ENCODE measurements at places on chromosomes 6 and 20. TPM values are rescaled to one million over a fixed set of nuclear protein-coding genes. Genes with fewer than 3 reads are reported as not detected.

COL11A2 gene
- 2.9 TPM for polyA plus RNA-seq

GRCh38 chr20:10105046-10105445 lies 70.3 kb downstream of the ANKEF1 start:
- DNase-seq: no peak

GRCh38 chr6:32439602-32440214 lies at the start of gene HLA-DRA:
Gene HLA-DRA (plus strand): TSS chr6:32439887. CDS start chr6:32439951, 64 bp downstream.
- no peak for DNase-seq

DNA sequence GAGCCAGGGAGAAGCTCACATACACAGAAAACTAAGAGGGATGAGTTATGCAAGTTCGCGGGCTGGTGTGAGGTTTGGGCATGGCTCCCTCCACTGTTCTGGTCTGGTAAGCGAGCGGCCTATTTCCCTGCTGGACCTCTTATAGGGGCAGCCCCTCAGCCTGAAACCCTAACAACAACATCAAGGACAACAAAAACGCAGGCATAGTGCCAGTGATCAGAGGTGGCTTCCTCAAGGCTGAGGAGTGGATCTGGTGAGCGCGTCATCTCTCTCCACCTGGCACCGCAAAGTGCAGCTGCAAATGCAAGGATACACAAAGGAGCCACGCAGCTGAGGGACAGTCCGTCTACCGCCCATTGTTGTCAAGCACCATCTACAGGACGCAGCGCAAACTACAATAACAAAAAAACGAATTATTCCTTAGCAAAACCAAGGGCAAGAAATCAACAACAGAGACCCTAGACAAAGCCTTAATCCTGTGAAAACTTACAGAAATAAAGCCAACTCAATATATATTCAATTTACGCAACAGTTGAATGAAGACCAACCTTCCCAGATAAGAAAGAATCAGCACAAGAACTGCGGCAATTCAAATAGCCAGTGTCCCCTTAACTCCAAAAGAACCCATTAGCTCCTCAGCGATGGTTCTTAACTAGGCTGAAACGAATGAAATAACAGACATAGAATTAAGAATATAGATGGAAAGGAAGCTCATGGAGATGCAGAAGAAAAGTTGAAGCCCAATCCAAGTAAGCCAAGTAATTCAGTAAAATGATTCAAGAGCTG lies 9.2 kb upstream of the DEFB110 start:
- no peak for DNase-seq

DNA sequence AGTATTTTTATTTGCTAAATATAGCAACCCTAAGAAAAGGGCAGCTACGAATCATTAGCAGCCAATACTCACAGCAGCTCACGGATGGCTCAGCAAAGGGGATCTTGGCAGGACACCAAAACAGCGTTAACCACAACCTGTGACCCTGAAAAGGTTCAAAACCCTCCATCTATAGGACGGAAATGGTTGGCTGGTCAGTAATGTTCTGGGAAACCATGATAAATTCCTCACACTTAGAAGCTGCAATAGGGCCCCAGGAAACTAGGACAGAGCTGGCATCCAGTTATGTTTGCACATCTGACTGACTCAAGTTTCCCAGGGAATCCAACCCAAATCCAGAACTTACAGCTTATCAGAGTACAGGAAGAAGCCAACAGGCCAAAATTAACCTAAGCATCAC lies 30.9 kb upstream of the PTPRT start:
- no peak for DNase-seq

HLA-DRB1 gene
- polyA plus RNA-seq: 20.2 TPM

DNA sequence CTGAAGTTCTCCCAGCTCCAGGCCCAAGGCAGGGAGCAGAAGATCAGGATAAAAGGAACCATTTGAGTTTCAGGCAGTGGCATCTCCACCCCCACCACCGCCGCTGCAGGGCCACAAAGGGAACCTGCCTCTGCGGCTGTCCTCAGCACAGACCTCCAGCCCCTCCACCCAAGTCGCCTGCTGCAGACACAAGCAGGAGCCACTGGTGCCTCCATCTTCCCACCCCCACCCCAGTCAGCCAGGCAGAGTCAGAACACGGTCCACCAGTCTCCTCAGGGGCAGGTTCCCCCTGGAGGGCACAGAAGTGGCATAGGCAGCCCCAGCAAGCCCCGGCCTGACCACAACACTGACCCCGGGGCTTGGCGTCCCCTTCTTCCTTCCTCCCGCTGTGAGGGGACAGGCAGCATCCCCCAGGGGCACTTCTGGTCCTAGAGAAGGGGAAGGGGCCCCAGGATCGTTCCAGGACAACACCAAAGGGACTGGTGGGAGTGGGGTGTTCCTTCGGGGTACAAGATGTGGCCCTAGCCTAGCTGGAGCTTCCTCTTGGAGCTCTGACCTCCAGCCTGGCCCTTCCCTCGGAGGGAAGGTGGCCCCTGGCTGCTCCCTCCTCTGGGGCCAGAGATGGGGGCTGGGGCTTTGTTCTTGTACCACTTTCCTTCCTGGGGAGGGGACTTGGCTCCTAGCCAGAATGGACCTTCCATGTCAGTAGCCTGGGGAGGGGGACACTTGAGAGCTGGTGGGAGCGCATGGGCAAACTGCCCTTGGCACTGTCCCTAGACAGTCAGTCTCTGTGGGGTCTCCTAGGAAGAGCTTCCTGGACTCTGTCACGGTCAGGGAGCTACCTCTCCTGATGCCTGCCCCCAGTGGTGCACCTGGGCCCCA lies 36.0 kb downstream of the YTHDF1 start:
- DNase-seq: no peak

- DNase-seq: no peak
Observed at GRCh38 chr6:149782337-149782736, 32.8 kb downstream of the PCMT1 start.

GRCh38 chr6:49570474-49571079 lies 20.1 kb downstream of the C6orf141 start:
- no peak for DNase-seq

IL17F gene
- polyA plus RNA-seq: not detected

NELFE gene
- polyA plus RNA-seq: 43.8 TPM

ROMO1 gene
- 275 TPM for polyA plus RNA-seq

GRCh38 chr20:358891-359555 lies 12.1 kb downstream of the NRSN2 start:
- DNase-seq: no peak

- DNase-seq: no peak
Observed at GRCh38 chr20:36728986-36729385, 16.9 kb downstream of the NDRG3 start.

DNA sequence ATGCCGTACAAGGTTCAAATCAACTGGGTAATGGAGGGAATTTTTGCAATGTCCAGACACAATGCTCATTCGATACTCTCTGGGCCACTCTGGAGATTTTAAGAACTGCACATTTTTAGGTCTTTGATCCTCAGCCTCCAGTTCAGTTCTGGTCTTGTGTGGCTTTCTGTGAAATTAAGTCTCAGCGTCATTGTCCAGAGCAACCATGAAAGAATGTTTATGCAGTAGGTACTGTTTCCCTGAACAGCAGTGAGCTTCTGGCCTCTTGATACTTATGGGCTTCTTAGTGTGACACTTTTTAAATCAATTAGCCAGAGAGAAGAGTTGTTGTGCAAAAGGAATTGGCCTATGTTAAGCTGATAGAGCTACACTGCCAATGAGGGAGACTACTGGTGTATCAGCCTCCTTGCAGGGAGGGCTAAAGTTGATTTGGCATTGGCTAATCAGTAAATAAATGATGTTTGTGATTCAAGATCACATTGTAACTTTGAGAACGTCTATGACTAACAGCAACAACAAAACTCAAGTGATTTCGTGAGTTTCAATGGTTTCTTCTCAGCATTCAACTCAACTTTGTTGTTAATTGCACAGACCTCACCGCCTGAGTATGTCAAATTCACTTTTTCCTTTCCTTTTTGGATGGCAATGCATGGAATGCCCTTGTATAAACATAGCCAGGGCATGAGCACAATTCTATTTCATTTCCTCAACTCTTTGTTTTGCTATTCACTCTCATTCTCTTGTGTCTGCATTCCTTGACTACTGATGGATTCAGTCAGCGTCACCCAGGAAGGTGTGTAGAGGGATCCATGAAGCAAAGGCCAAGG lies 85.1 kb downstream of the GJA1 start:
- no peak for DNase-seq

C6orf118 gene
- 0.19 TPM for polyA plus RNA-seq

DNA sequence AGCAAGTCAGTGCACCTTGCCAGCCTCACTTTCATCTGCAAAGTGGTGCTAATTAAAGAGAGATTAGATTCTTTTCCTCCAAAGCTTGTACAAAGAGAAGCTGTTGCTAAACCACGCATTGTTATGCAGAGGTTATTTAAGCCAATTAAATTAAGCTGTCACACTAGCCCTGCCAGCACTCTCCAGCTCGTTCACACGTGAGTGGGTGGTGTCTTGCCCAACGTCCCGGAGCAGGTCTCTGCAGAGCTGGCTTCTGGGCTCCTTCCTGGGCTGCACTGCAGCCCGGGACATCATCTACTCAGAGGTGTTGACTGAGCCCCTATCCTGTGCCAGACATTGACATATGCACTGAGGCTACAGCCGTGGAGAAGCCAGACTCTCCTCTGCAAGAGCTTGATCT lies 401.6 kb upstream of the SULF2 start:
- DNase-seq: no peak

DNA sequence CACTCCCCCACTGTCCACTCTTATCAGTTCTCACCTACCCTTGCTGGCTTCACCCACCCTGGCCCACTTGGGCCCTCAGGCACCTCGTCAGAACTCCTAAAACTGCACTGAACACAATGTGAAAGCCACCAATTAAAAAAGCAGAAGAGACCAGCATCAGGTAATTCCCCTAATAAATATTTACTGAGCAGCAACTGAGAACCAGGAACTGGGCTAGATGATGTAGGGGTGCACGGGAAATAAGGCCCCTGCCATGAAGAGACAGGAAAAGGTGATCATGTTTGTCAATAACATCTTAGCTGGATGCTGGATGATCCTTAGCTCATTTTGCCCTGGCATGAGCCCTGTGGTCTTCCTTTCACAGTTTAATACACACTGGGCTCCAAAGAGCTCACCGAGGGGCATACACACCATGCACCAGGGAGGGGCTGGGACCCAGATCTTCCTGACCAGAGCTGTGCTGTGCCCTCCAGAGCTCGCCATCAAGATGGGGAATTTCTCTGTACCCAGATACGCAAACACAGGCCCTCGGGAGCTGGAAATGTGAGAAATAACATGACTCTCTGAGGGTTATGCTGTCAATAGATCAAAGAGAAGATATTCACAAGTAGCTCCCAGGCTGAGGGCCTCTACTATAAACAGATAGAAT lies 113.6 kb upstream of the SLC22A16 start:
- no peak for DNase-seq

DNA sequence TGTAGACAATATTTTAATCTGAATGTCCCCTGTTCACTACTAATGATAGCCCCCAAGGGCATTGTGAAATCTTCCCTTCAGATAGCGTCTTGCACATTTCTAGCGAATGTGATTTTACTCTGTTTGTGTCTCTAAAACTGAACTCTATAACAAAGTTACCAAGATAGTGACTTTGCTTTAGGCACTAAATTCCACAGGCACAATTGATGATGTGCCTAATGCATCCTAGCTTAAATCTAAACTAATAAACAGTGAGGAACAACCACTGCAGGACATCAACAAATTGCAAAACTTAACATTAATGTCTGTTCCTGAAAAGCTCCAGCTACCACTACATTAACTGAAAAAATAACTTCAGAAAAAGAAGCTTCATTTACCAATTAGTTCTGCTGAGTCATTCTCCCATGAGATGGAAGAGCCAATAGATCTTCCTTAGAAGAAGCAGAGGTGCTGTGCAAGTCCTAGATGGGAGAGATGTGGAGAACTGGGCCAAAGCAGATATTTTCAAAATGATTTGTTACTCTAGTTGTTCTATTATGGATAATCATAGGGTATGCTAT lies 1065.0 kb downstream of the EPHA7 start:
- DNase-seq: no peak

DNA sequence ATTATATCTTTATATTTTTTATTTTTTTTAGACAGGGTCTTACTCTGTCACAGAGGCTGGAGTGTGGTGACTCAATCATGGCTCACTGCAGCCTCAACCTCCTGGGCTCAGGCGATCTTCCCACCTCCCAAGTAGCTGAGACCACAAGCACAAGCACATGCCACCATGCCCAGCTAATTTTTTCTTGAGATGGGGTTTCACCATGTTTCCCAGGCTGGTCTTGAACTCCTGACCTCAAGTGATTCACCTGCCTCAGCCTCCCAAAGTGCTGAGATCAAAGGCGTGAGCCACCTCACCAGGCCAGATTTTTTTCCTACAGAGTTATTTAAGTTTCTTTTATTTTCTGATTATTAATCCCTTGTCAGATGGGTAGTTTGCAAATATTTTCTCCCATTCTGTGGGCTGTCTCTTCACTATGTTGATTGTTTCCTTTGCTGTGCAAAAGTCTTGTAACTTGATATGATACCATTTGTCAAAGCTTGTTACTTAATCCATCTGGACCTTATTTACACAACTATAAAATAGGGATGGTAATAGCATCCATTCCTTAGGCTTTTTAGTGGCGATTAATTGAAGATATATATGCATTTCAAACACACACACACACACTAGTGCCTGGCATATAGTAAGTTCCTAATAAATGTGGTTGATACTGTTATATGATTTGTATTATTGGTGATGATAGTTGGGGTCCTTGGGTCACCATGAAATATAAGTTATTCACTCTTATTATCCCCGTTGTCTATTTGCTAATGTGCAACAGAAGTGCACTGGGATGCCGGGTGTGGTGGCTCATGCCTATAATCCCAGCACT lies 187.1 kb downstream of the BCAS1 start:
- no peak for DNase-seq

DNA sequence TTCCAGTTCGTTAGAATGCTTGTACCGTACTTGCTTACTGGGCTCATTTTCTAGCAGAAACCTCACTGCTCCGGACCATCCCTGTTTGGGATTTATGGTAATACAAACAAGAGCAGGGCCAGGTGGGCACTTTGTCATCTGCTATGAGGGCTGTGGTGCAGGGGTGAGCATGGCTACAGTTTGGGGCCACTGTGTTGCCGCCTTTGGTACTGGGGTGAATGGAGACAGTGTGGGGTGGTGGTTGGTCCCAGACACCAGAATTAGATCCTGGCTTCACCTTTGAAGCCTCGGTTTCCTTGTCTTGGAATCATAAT lies 95.0 kb downstream of the TOX2 start:
- no peak for DNase-seq

DNA sequence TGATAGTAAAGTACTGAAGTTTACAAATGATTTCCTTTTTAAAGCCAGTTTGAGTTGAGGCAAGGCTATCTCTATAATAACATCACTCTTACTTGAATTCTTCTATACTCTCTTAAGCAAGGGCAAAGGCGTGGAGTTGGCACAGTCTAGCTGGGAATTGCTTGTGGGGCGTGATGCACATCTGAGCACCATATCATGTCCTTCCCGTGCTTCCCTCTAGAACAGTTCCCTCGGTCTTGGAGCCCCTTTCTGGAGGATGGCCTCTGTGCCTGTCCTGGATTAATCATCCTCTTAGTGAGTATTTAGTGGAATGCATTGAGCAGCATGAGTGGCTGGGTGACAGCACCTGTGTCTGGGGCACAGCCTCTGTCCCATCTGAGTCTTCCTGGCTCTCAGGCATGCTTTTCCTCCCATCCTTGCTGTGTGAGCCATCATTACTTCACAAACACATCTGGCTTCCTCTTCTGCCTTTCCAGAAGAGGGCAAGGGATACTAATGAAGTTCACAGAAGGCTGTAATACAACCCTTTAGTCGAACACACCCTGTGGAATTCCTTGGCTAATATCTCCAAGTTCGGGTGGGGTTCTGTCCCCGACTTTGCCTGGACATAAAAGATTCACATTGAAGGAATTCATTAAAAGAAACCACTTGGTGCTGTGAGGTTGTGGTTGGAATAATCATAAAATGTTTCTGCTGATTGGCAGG lies 188.2 kb downstream of the FNDC1 start:
- DNase-seq: no peak

C20orf141 gene
- polyA plus RNA-seq: 0.19 TPM

- no peak for DNase-seq
Observed at GRCh38 chr20:5592823-5593739, 157.1 kb upstream of the SHLD1 start.

All from pancreas (tissue), 10 donors.